ENCODE measurements at places on chromosomes 6 and 20.

GRCh38 chr6:11762794-11763459 lies 15.7 kb downstream of the ADTRP start:
- no peak for DNase-seq

DNA sequence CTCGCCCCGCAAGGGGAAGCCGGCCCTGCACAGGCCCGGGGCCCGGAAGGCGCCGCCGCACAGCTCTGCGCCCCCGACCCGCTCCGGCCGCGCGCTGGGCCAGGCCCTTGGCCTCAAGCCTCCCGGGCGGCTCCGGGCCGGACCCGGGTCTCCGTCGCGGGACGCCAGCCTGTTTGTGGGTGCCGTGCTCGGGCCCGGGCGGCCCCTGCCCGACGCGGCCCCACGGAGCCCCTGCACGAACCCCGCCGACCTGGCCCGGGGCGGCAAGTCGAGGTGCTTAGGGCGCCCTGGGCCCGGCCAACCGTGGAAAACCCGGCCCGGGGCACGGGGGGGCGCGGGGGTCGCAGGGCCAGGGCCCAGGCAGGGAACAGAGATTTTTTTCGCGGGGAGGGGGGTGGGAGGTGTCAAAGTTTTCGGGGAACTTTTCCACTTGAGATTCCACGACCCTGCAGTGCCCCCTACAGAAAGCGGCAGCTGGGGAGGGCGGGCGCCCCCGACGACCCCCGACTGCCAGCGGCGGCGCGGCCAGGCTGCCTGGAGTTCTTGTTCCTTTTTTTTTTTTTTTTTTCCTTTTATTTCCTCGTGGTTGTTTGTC lies 805 bp upstream of the STX16 start:
- peak; percentile 19 for DNase-seq

DNA sequence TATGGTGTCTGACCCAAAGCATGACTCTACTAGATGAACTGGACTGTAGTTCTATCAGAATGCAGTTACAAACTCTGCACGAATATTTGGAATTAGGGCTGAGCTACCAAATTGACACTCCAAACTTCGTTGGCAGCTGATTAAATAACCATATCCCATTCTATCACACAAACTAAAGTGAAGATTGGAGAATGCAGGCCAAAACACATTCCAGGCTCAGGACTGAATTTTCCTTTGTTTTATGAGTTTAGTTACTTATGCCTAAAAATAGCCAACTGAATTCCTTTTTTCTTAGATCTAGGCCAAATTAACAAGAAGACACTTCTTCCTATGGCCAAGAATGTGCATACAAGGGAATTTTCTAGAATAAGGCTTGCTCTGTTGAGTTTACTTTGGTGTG lies 9.7 kb upstream of the KIAA0408 start:
- DNase-seq, result no peak

GRCh38 chr20:3652221-3652620 lies 11.0 kb downstream of the GFRA4 start:
- no peak for DNase-seq

DNA sequence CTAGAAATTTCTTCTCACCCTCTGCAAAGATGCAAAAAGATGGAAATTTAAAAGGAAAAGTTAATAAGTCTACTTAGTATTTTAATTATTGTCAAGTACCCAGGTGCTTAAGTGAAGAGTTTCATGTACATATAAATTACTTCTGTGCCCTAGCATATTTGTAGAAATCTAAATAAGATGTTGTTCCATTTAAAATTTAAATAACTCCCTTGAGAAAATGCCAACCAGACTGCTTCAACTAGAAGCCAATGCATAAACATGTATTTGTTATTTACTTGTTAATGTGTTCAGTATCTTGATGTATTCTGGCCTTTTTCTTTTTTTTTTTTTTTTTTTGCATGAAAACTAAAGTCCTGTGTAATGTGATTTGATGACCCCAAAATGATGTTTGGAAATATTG lies 6.3 kb upstream of the TMEM244 start:
- no peak for DNase-seq

- no peak for DNase-seq
These were observed 54.6 kb downstream of the FYN start for GRCh38 chr6:111818539-111819226.

GRCh38 chr6:10884245-10884972 lies 2.4 kb upstream of the SYCP2L start:
- no peak for DNase-seq

- DNase-seq, result no peak
These were observed at the start of gene SLC35D3 for GRCh38 chr6:136921936-136922684. Gene SLC35D3 (plus strand): TSS chr6:136922301. CDS start chr6:136922429, 128 bp downstream.

DNA sequence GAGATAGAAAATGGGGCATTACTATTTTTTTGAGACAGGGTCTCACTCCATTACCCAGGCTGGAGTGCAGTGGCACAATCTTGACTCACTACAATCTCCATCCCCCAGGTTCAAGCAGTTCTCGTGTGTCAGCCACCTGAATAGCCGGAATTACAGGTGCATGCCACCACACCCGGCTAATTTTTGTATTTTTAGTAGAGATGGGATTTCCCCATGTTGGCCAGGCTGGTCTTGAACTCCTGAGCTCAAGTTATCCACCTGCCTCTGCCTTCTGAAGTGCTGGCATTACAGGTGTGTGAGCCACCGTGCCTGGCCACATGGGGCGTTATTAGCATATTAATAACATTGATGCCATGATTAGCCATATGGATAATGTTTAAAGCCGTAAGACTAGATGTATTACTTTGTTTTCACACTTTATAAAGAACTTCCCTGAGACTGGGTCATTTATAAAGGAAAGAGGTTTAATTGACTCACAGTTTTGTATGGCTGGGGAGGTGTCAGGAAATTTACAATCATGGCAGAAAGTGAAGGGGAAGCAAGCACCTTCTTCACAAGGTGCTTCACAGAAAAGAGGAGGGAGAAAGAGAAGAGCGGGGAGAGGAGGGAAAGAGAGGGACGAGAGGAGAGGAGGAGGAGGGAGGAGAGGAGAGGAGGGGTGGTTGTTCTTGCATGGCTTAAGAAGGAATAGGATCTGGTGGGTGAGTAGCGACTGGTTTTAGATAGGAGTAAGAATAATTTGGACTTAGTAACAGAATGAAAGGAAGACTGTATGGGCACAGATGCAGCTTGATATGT lies 51.9 kb downstream of the MYO6 start:
- DNase-seq, result no peak

- no peak for DNase-seq
These were observed 23.1 kb downstream of the ALDH5A1 start for GRCh38 chr6:24517659-24518543.

GRCh38 chr6:6676910-6677441 lies 88.5 kb downstream of the LY86 start:
- peak; percentile 58 for DNase-seq

- DNase-seq, result no peak
These were observed 70.7 kb downstream of the PDE7B start for GRCh38 chr6:135922174-135922573.

DNA sequence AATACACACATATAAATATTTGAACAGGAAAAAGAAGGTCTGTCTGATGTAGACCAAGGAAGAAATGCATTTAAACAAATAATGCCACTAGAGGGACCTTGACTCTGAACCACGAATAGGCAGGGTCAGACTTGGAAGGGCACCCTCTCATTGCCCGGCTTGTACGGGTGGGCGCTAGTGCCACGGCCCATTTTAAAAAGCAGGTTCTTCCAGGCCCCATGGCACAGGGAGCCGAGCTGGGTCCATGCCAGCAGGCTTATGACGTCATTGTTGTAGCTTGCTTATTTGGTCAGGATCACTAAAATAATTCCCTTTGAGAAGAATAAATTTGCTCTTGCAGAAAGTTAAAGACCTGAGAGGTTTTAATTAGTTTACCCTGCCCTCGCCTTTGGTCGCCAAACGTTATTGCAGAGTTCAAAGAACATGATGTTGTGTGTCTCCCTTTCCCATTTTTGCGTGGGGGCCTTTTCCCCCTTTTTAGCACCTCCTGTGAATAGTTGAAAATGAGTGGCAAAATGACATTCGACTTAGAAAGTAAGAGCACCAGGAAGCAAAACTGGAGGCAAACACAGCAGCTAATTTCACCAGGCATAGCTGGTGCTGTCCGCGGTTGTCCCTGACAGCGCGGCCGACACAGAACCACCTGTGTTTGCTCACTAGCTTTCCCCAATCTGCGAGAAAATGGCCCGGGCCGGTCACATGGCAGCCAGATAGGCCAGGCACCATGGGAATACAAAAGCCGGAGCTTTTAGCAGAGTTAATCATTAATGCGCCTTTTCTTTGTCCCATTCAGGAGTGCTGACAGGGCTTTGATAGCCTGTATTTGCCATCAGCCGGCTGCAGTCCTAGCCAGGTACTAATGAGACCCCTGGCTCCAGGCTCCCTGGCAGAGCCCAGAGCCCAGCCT lies 93.8 kb downstream of the FOXA2 start:
- no peak for DNase-seq

DNA sequence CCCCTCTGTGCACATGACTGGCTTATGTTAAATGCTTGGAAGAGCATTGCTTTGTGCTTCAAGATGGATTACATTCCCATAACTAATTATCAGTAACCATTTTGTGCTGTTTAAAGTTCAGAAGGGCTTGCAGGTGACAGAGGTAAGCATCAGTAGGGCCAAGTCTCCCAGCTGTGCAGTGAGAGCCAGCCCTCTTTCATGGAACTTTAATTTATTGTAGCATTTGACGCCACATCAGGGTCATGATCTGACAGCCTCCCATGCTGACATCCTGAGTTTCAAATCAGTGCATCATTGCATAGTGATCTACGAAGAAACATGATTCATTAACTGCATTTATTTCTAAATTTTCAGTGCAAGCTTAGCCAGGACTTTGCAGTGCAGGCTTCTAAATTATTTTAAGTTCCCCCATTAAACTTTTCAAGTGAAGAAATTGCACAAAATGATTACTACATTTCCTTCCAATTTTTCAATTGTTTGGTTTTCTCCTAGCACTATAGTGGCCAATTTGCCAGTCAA lies 380.9 kb downstream of the UTRN start:
- no peak for DNase-seq

- no peak for DNase-seq
These were observed 42.1 kb upstream of the ZNF184 start for GRCh38 chr6:27514906-27515495.

DNA sequence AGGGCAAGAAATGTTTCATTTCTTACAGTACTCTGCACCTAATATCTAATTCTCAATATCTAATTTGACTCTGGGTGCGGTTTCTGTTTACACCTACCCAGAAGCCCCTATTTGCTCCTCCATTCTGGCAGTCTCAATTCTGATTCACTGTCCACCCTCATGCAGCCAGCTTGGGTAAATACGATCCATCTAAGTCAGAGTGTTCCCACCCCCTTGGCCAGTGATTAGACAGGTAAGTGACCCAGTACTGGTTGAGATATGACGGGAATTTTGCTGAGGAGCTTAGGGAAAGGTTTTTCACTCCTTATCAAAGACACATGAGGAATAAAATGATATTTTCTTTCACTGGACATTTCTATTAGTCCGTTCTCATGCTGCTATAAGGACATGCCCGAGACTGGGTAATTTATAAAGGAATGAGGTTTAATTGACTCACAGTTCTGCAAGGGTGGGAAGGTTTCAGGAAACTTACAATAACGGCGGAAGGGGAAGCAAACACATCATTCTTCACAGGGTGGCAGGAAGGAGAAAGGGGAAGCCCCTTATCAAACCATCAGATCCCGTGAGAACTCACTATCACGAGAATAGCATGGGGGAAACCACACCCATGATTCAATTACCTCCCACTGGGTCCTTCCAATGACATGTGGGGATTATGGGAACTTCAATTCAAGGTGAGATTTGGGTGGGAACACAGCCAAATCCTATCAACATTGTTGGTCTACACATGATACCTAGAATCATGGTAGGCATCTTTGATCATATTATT lies 29.4 kb downstream of the GLO1 start:
- no peak for DNase-seq

- no peak for DNase-seq
These were observed 32.6 kb upstream of the PCMTD2 start for GRCh38 chr20:64222851-64223525.

GRCh38 chr20:62504323-62504722 lies 28.5 kb upstream of the GATA5 start:
- no peak for DNase-seq

- DNase-seq, result no peak
These were observed 15.8 kb downstream of the MAN1A1 start for GRCh38 chr6:119333707-119334295.

DNA sequence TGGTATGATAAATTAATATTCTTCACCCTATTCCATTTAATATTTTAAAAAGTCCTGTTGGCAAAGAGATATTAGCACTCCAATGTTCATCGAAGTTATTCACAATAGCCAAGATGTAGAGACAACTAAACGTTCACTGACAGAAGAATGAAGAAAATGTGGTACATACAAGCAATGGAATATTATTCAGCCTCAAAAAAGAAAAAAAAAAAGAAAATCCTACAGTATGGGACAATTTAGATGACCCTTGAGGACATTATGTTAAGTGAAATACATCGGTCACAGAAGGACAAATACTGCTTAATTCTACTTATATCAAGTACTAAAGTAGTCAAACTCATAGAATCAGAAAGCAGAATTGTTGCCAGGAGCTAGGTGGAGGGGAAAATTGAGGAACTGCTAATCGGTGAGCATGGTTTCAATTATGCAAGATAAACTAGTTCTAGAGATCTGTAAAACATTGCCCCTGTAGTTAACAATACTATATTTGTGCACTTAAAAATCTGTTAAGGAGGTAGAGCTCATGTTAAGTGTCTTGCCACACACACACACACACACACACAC lies 4.7 kb downstream of the GCLC start:
- DNase-seq, result no peak

GRCh38 chr20:3237958-3238615 lies 903 bp downstream of the SLC4A11 start:
- DNase-seq, result no peak

- no peak for DNase-seq
These were observed 553.0 kb upstream of the MARCKS start for GRCh38 chr6:113304116-113304515.

GRCh38 chr6:13445005-13445743 lies 42.2 kb downstream of the GFOD1 start:
- DNase-seq, result no peak

- DNase-seq, result peak; percentile 37
These were observed 655 bp downstream of the FAM184A start for GRCh38 chr6:119077643-119078375.

- DNase-seq, result no peak
These were observed 36.0 kb downstream of the ZNF311 start for GRCh38 chr6:28969129-28969528.

GRCh38 chr20:62628691-62629090 lies 13.6 kb upstream of the SLCO4A1 start:
- DNase-seq, result no peak

- no peak for DNase-seq
These were observed 14.9 kb downstream of the MTFR2 start for GRCh38 chr6:136235233-136235564.
